Activated naive CD4-positive, alpha-beta T cell treated with anti-CD3 and anti-CD28 coated beads for 36 hours (primary cell): ENCODE measurements at places on chromosomes 12 and 14. TPM values are rescaled to one million over a fixed set of nuclear protein-coding genes. Genes with fewer than 3 reads are reported as not detected.

The RNASE7 gene
- not detected for total RNA-seq

The OTX2 gene
- not detected for total RNA-seq

The AP5M1 gene
- total RNA-seq, result 22.8 TPM

The ARMH4 gene
- total RNA-seq, result not detected

The TAS2R13 gene
- 0.17 TPM for total RNA-seq

The STRN3 gene
- 13.8 TPM for total RNA-seq

The RAPGEF3 gene
- total RNA-seq, result 1.5 TPM

The SMCO2 gene
- total RNA-seq, result 0.19 TPM

The CAPRIN2 gene
- 10.3 TPM for total RNA-seq

The ASIC1 gene
- 3.7 TPM for total RNA-seq

The MYO1H gene
- not detected for total RNA-seq

The SLC5A8 gene
- total RNA-seq, result not detected

The CFAP251 gene
- total RNA-seq, result 0.62 TPM

The TMEM253 gene
- not detected for total RNA-seq

The HCAR2 gene
- not detected for total RNA-seq

The ENDOU gene
- 0.15 TPM for total RNA-seq

The GEMIN2 gene
- 20.7 TPM for total RNA-seq

The IL31 gene
- not detected for total RNA-seq

The CMAS gene
- total RNA-seq, result 48.5 TPM

The ERP27 gene
- total RNA-seq, result 1.2 TPM

The RTN1 gene
- not detected for total RNA-seq

The KRT2 gene
- total RNA-seq, result not detected
